ENCODE measurements at places on chromosomes 13 and 19.

DNA sequence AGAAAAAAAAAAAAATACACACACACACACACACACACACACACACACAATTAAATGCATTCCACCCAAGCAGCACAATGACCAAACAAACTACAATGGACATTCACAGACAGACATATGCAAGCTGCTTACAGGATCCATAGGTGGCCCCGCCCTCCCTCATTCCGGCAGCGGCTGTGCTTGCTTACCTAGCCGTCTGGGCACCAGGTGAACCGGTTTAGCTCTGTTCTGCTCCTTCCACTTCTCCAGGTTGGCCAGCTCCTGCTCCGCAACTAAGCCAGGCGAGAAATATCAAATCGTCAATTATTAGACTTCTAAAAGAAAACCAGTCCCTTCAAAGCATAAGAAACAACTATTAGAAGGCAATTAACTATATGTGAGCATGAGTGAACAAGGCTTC lies 23.1 kb downstream of the EPSTI1 start:
- no peak for DNase-seq

GRCh38 chr13:44437356-44438233 lies 64.0 kb downstream of the SERP2 start:
- DNase-seq = no peak

GRCh38 chr19:1449467-1450442 lies at the start of gene APC2:
TSS of gene APC2 (plus strand) at chr19:1450121. CDS start at chr19:1453002, 2,881 bp downstream.
- DNase-seq = no peak

- no peak for DNase-seq
Observed at GRCh38 chr19:13037161-13037560, 41.9 kb downstream of the NFIX start.

DNA sequence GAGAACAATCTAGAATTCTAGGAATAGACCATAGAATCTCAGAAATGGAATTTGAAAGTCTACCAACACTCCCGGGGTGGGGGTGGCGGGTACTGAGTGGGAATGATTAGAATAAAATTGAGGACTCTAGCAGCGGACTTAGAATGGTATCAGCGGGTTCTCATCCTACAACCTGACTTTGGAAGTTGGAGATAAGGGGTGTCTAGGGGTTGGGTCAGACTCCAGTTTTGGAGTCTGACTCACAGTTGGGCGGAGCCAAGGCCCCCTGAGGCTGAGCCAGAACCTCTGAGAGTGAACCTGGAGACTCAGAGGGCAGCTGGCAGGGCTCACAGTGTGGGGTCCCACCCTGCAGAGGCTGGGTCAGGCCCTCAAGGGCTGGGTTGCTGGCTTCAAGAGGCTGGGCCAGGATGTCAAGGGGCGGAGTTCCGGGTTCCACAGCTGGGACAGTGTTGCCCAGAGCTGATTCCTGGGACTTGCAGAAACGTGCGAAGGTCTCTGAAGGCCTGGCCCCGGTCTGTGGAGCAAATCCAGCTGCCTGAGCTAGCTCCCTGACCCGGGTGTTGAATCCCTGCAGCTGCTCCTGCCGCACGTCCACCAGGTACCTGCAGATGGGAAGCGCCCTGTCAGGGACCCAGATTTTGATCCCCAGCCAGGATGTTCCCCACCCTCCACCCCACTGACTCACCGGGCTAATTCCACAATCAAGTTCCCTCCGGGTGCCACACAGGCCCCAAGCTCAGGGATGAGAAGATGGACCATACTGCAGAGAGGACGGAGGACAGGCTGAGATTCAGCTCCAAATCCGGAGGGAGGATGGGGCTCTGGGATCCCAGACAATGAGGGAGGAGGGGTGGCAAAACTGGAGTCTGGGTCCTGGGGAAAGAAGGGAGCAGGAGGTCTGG lies 1.6 kb upstream of the TNNI3 start:
- DNase-seq = no peak

GRCh38 chr19:36046443-36047050 lies 7.5 kb downstream of the THAP8 start:
- DNase-seq = no peak

- no peak for DNase-seq
Observed at GRCh38 chr19:6066661-6067646, 43.3 kb downstream of the RFX2 start.
